Activated CD8-positive, alpha-beta memory T cell treated with anti-CD3 and anti-CD28 coated beads, Interleukin-2, amount 10 ng/mL, durations not matched to agents 7 days and 5 days (primary cell): ENCODE measurements at places on chromosomes 5 and 9. TPM values are rescaled to one million over a fixed set of nuclear protein-coding genes. Genes with fewer than 3 reads are reported as not detected.

DNA sequence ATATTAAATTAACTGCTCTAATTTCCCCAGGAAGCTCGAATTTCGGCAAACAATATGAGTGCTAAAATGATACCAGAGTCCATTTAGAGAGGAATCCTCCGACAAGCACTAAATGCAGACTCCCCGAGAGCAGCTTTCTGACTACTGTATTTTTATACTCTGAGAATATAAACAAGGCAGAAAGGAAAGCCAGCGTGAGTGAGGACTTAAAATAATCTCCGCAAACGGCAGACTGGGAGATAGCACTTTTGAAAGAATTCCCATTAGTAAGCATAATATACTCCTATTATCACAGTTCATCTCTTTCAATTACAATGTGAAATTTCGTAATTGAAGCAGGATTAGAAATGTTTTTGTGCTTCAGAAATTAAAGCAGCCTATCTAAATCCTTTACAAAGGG, 269.4 kb upstream of the PANK3 start:
- DNase-seq, result no peak
- no peak overlapping the region for H3K4me3 ChIP-seq
- H3K36me3 ChIP-seq, result no peaks in the 10 kb centered on the region
- H3K27me3 ChIP-seq, result peaks cover 34% of the 10 kb centered on the region
- peaks cover 13% of the 10 kb centered on the region for H3K4me1 ChIP-seq

The BTNL8 gene
- total RNA-seq, result 1.7 TPM

GRCh38 chr5:76202182-76202581, 119.0 kb downstream of the SV2C start:
- no peak for DNase-seq
- H3K4me1 ChIP-seq, result peaks cover 4% of the 10 kb centered on the region
- H3K27ac ChIP-seq, result no peak overlapping the region
- peaks cover 11% of the 10 kb centered on the region for H3K27me3 ChIP-seq

DNA sequence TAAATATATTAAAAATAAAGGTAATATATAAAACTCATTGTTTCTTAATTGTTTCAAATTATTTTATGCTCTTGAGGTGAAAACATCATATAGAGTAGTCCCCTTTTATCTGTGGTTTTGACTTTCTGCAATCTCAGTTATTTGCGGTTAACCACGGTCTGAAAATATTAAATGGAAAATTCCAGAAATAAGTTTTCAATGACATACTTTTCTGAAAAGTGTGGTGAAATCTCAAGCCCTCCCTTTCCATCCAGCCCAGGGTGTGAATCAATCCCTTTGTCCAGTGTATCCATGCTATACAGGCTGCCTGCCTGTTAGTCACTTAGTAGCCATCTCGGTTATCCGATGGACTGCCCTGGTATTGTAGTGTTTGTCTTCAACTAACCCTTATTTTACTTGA, 546.7 kb upstream of the DMAC1 start:
- no peak for DNase-seq
- H3K4me3 ChIP-seq, result no peak overlapping the region
- no peaks in the 10 kb centered on the region for H3K4me1 ChIP-seq
- no peak overlapping the region for H3K27ac ChIP-seq

- H3K4me1 ChIP-seq, result peaks cover 78% of the 10 kb centered on the region
- no peak overlapping the region for H3K4me3 ChIP-seq
- no peaks in the 10 kb centered on the region for H3K27me3 ChIP-seq
Observed at GRCh38 chr5:132454361-132454760, 36.2 kb downstream of the IRF1 start.

The WNT8A gene
- total RNA-seq, result not detected

The FBXO10 gene
- 2.6 TPM for total RNA-seq

GRCh38 chr9:77170991-77171699, 6.2 kb upstream of the VPS13A start:
- peaks cover 2% of the 10 kb centered on the region for H3K27me3 ChIP-seq
- H3K27ac ChIP-seq, result no peak overlapping the region
- H3K4me1 ChIP-seq, result peaks cover 6% of the 10 kb centered on the region
- H3K36me3 ChIP-seq, result no peaks in the 10 kb centered on the region
- no peak for DNase-seq
- no peak overlapping the region for H3K4me3 ChIP-seq

The IL9 gene
- not detected for total RNA-seq

The GFI1B gene
- total RNA-seq, result not detected

GRCh38 chr5:135462304-135462703, 10.2 kb upstream of the TIFAB start:
- no peak overlapping the region for H3K4me3 ChIP-seq
- H3K27me3 ChIP-seq, result peaks cover 60% of the 10 kb centered on the region
- no peaks in the 10 kb centered on the region for H3K36me3 ChIP-seq
- peaks cover 3% of the 10 kb centered on the region for H3K4me1 ChIP-seq
- DNase-seq, result peak; percentile 77

The FBXW11 gene
- 50.4 TPM for total RNA-seq

DNA sequence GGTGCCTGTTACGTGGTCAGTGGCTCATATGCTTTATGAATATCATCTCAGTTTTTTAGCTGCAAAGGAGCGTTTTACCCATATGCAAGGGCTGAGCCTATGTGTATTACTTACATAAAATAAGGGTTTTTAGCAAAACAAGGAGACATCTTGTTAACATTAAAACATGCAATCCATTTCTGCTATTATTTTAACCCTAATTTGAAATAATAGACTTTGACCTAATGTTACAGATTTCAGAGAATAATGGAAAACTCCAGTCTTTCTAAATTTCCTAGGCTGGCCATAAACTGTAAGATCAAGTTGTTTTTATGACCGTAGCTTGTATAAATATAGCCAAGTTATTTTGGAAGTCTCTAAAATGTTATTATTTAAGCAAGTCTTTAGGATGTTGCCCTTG, 121.1 kb upstream of the SEMA6A start:
- no peaks in the 10 kb centered on the region for H3K4me1 ChIP-seq
- no peaks in the 10 kb centered on the region for H3K27me3 ChIP-seq
- DNase-seq, result no peak
- H3K36me3 ChIP-seq, result no peaks in the 10 kb centered on the region
- no peak overlapping the region for H3K27ac ChIP-seq

DNA sequence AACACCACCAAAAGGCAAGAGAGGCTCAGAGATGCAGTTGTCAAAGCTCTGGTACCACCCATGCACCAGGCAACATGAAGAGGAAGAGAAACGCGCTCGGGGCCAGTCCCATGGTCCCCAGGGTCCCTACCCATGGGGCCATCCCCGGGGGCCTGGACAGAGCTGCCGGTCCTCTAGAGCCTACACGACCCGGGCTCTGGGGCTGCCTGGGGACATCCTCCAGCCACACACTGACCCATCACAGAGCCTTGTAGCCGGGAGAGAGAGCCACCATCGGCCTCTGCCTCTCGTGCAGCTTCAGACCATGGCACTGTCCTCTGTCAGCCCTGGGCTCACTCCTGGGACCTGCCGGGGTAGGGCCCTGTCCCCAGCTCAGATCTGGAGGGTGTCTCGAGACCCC, 23.7 kb downstream of the VAV2 start:
- H3K4me1 ChIP-seq, result no peaks in the 10 kb centered on the region
- H3K27ac ChIP-seq, result no peak overlapping the region
- H3K27me3 ChIP-seq, result no peaks in the 10 kb centered on the region
- no peaks in the 10 kb centered on the region for H3K36me3 ChIP-seq

The TMC1 gene
- not detected for total RNA-seq

The CATSPER3 gene
- total RNA-seq, result 0.82 TPM

DNA sequence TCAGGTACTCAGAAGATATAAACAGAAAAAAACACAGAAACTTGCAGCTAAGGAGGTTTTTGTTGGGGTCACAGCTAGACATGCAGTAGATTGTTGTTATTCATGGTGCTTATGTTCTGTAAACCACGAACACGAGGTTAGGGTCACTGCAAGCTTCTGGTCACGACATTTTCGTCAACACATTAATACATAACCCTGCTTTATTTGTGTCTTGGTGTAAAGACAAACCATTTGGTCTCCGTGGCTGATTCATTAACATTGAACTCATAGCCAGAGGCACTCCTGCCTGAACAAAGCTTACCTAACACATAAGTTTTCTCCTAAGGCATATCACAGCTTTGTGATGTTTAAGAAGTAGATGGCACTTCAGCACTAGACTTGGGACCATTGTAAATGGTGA, 16.9 kb downstream of the TEK start:
- no peak for DNase-seq
- peaks cover 4% of the 10 kb centered on the region for H3K27me3 ChIP-seq
- H3K27ac ChIP-seq, result no peak overlapping the region
- no peak overlapping the region for H3K4me3 ChIP-seq
- H3K36me3 ChIP-seq, result no peaks in the 10 kb centered on the region

The TRIM7 gene
- 1.6 TPM for total RNA-seq

- no peak for DNase-seq
- H3K4me3 ChIP-seq, result no peak overlapping the region
- no peak overlapping the region for H3K27ac ChIP-seq
- H3K27me3 ChIP-seq, result no peaks in the 10 kb centered on the region
Observed at GRCh38 chr9:35521708-35522107, 31.8 kb downstream of the RUSC2 start.

DNA sequence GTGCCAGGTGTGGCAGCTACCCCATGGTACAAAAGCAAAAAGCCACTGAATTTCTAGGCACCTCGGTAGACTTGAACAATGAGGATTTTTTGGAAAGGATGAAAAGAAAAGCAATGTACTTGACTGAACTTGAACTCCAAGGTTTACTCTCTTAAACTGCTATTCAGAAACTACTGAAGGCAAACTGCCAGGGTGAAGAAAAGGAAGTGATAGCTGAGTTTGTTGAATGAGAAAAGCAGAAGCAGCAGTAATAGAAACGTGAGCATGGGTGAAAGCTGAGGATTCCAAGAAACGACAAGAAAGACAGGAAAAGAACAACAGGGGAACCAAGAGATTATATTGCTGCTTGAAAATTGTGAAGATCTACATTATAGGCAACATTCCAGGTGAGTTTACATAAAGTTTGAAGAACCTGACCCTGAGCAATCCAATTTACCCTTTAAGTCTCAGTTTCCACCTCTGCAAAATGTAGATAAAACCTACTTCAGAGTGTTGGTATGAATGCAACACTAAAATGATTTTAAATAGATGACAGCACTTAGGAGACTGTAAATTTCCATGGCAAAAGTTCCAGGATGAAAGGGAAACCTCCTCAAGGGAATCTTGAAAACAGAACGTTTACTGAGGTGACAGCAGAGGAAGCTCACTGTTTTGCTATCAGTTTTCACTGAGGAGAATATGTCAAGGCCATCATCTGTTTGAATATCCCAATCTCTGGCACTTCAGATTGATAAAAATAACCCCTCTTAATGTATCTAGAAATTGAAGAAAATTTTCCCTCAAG, 245.8 kb downstream of the SPATA31D1 start:
- H3K36me3 ChIP-seq, result no peaks in the 10 kb centered on the region
- no peak for DNase-seq
- no peak overlapping the region for H3K27ac ChIP-seq
- H3K4me1 ChIP-seq, result no peaks in the 10 kb centered on the region
- no peaks in the 10 kb centered on the region for H3K27me3 ChIP-seq

DNA sequence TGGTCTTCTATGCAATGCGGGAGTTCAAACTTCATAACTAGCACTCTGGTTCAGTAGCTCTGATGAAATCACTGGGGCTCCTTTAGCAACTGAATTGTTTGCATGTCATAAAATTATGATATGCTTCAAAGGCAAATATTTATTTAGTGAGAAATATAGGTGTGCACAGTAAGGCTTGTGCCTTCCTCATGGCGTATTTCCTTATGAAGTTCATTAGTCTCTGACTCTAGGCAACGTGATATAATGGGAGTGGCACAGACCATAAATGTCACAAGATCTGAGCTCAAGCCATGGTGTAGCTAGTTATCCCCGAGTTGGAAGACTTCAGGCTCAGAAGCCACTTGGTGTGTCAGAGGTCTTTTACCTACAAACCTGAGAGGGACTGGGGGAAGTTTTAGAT, 35.5 kb downstream of the PIP5K1B start:
- no peak overlapping the region for H3K27ac ChIP-seq
- no peak for DNase-seq
- peaks cover 25% of the 10 kb centered on the region for H3K27me3 ChIP-seq
- no peaks in the 10 kb centered on the region for H3K36me3 ChIP-seq
- no peak overlapping the region for H3K4me3 ChIP-seq
- H3K4me1 ChIP-seq, result no peaks in the 10 kb centered on the region
